ENCODE measurements at places on chromosomes 6 and 20.

- no peak for DNase-seq
Observed at GRCh38 chr6:129050086-129050485, 167.1 kb downstream of the LAMA2 start.

DNA sequence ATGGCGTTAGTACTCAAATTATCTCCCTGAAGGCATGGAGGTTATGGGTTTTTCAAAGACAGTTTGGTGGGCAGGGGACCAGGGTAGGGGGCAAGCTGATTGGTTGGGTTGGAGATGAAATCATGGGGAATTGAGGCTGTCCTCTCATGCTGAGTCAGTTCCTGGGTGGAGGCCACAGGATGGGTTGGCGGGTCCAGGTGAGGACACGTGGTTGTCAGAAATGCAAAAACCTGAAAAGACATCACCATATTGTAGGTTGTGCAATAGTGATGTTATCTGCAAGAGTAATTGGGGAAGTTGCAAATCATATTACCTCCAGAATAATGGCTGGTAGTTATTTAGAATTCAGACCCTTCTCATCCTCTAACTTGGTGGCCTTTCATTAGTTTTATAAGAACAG lies 30.1 kb downstream of the GPX6 start:
- no peak for DNase-seq

- no peak for DNase-seq
Observed at GRCh38 chr6:42316981-42317380, 99.3 kb upstream of the MRPS10 start.

DNA sequence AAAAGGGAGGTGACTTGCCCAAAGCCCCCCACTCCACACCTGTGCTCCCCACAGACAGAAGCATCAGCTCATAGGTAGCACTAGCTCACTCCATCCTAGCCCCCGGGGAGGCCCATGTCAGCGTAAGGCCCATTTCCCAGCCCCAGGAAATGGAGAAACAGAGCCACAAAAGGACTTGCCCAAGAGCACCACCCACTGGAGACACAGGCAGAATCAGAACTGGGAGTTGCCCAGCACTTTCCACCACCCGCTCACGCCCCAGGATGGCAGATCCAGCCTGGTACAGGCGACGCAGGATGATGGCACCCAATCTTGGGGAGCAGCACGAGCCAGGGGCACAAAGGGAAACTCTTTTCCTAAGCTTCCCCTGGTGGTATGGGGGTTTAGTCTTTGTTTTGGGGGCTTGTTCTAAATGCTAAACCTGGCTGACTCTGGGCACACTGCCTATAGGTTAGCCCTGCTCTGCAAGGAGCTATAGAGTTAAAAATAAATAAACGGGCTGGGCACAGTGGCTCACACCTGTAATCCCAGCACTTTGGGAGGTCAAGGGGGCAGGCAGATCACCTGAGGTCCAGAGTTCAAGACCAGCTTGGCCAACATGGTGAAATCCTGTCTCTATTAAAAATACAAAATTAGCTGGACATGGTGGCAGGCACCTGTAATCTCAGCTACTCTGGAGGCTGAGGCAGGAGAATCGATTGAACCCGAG lies 11.8 kb downstream of the C20orf203 start:
- no peak for DNase-seq

DNA sequence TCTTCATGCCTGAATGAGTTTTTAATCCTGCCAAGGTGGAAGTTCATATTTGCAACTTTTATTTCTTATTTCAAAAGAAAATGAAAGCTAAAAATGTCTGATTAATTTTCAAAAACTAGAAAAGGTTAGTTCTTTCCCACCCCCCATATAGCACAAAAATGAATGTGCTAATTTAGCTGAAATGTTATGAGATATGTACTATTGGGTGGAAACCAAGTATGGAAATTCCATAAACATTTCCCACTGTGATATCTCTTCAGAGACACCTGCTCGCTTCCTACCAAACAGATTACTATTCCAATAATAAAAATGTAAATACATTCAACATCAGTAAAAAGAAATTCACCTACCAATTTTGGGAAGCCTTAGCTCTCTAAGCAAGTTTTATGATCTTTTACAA lies 678.6 kb upstream of the ID4 start:
- no peak for DNase-seq

DNA sequence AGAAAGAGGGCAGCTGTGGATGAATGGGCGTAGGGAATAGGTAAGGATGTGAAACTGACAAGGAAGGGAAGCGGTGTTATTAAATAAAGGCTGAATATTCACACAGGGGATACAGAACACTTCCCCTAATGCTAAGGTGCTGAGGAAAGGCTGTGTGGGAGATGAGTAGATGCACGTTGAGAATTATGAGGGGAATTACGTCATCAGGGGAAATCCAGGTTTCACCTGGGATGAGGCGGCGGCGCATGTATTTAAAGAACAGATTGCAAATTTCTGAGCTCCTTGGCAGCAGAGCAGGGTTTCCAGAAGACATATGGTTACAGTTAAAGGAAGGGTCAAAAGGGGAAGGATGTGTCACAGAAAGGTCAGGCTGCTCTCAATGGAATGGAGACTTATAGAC lies 28.7 kb upstream of the EDN1 start:
- DNase-seq, result no peak
